Activated T-helper 2 cell treated with anti-CD3 and anti-CD28 coated beads, Interferon-gamma antibody, Interleukin-2, Interleukin-4, amounts not matched to agents 10 μg/mL and 5 μg/mL and 100 μg/mL, durations not matched to agents 14 hours and 24 hours and 36 hours (primary cell): ENCODE measurements at places on chromosomes 2 and 18. TPM values are rescaled to one million over a fixed set of nuclear protein-coding genes. Genes with fewer than 3 reads are reported as not detected.
A peak's percentile ranks its signal among the peaks of the same experiment; 100 is the strongest.

- H3K36me3 ChIP-seq, result no peaks in the 10 kb centered on the region
- H3K27ac ChIP-seq, result no peak overlapping the region
- peaks cover under 1% of the 10 kb centered on the region for H3K4me1 ChIP-seq
- peak; percentile 28 for DNase-seq
Observed at GRCh38 chr2:31170071-31170698, 31.9 kb upstream of the GALNT14 start.

- no peaks in the 10 kb centered on the region for H3K4me1 ChIP-seq
- DNase-seq, result no peak
- H3K4me3 ChIP-seq, result no peak within 1 kb of the TSS
- H3K36me3 ChIP-seq, result no peaks in the 10 kb centered on the region
- H3K27ac ChIP-seq, result no peak within 1 kb of the TSS
- peaks cover 2% of the 10 kb centered on the region for H3K27me3 ChIP-seq
Observed at GRCh38 chr2:36696533-36696932, at the start of gene VIT. VIT (plus strand) TSS chr2:36696707; CDS start chr2:36716371, 19,664 bp downstream.

- peaks cover 44% of the 10 kb centered on the region for H3K4me1 ChIP-seq
- H3K27ac ChIP-seq, result no peak overlapping the region
- no peak for DNase-seq
- peaks cover 8% of the 10 kb centered on the region for H3K36me3 ChIP-seq
- no peak overlapping the region for H3K4me3 ChIP-seq
- H3K27me3 ChIP-seq, result no peaks in the 10 kb centered on the region
Observed at GRCh38 chr2:97932975-97933662, 62.6 kb downstream of the TMEM131 start.

- no peaks in the 10 kb centered on the region for H3K36me3 ChIP-seq
- peak overlapping the region; percentile 54 for H3K27ac ChIP-seq
- peaks cover 2% of the 10 kb centered on the region for H3K27me3 ChIP-seq
- H3K4me1 ChIP-seq, result peaks cover 50% of the 10 kb centered on the region
- no peak overlapping the region for H3K4me3 ChIP-seq
Observed at GRCh38 chr2:39513641-39514094, 76.6 kb upstream of the MAP4K3 start.

DNA sequence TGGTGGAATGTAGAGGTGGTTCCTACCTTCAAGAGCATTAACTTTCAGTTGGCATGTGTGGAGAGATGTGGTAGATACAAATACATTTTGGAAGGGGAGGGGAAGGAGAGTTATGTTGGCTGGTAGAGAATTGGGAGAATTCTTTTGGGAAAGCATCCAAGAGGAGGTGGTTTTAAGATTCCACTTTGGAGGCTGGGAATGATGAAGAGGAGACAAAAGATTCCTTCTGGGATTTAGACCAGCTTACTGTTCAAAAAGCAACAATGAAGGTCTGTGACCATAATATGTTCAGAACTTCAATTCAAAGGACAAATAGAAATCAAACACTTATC, 120.8 kb upstream of the FOSL2 start:
- DNase-seq, result no peak
- H3K27me3 ChIP-seq, result no peaks in the 10 kb centered on the region
- H3K4me3 ChIP-seq, result peak overlapping the region; percentile 1
- H3K4me1 ChIP-seq, result peaks cover 61% of the 10 kb centered on the region

GRCh38 chr2:98775146-98775986, 44.4 kb upstream of the MGAT4A start:
- H3K27me3 ChIP-seq, result no peaks in the 10 kb centered on the region
- H3K4me1 ChIP-seq, result peaks cover 31% of the 10 kb centered on the region
- H3K4me3 ChIP-seq, result no peak overlapping the region
- no peak overlapping the region for H3K27ac ChIP-seq
- H3K36me3 ChIP-seq, result no peaks in the 10 kb centered on the region

GRCh38 chr2:181895818-181896217, 4.3 kb downstream of the ITPRID2 start:
- peaks cover 52% of the 10 kb centered on the region for H3K36me3 ChIP-seq
- no peak overlapping the region for H3K27ac ChIP-seq
- no peak overlapping the region for H3K4me3 ChIP-seq
- H3K27me3 ChIP-seq, result peaks cover 2% of the 10 kb centered on the region

- H3K4me3 ChIP-seq, result no peak overlapping the region
- peaks cover 4% of the 10 kb centered on the region for H3K36me3 ChIP-seq
- H3K27ac ChIP-seq, result no peak overlapping the region
- DNase-seq, result no peak
Observed at GRCh38 chr2:205141381-205141780, 540.9 kb upstream of the NRP2 start.

The CNNM3 gene
- total RNA-seq, result 28.7 and 30.4 TPM in 2 replicates

The RAB17 gene
- total RNA-seq, result 0.23 TPM in 1 of 2 replicates, not detected in the other

The SULT1C4 gene
- not detected in 2 replicates for total RNA-seq

The LIPG gene
- 0.53 and 0.59 TPM in 2 replicates for total RNA-seq

The SNED1 gene
- total RNA-seq, result 1.5 and 1.7 TPM in 2 replicates
